ENCODE measurements at places on chromosomes 3 and 15. TPM values are rescaled to one million over a fixed set of nuclear protein-coding genes. Genes with fewer than 3 reads are reported as not detected.

Gene CRELD1
- total RNA-seq: 154 TPM

Gene TEX55
- not detected for total RNA-seq

Gene C2CD4B
- 0.89 TPM for total RNA-seq

Gene CFAP20DC
- total RNA-seq: 1.6 TPM

Gene DNAH12
- total RNA-seq: 0.13 TPM

Gene BOC
- 7.6 TPM for total RNA-seq

Gene ATG3
- total RNA-seq: 53.3 TPM

Gene LPCAT4
- total RNA-seq: 19.6 TPM

Gene SSR3
- total RNA-seq: 391 TPM

Gene AADACL2
- not detected for total RNA-seq

Gene MYH15
- total RNA-seq: 2.3 TPM

Gene BHLHE40
- total RNA-seq: 56.2 TPM

Gene TGM4
- total RNA-seq: not detected

Gene ASB14
- total RNA-seq: not detected

Gene DPPA4
- total RNA-seq: under 0.01 TPM

Gene EAF1
- 22.1 TPM for total RNA-seq

Gene KCNH8
- total RNA-seq: not detected

Gene SPATA12
- total RNA-seq: not detected

Gene TM6SF1
- total RNA-seq: 0.83 TPM

Gene SPINK8
- not detected for total RNA-seq

Gene CACNA2D3
- 0.03 TPM for total RNA-seq

Gene SYNPR
- not detected for total RNA-seq

Gene KNG1
- total RNA-seq: not detected

Gene HGD
- total RNA-seq: 1.3 TPM

Gene SLCO3A1
- 5.7 TPM for total RNA-seq
